ENCODE measurements at places on chromosomes 2 and 18. TPM values are rescaled to one million over a fixed set of nuclear protein-coding genes. Genes with fewer than 3 reads are reported as not detected.
A peak's percentile ranks its signal among the peaks of the same experiment; 100 is the strongest.

Gene FSIP2
- total RNA-seq, result 13.9 TPM

DNA sequence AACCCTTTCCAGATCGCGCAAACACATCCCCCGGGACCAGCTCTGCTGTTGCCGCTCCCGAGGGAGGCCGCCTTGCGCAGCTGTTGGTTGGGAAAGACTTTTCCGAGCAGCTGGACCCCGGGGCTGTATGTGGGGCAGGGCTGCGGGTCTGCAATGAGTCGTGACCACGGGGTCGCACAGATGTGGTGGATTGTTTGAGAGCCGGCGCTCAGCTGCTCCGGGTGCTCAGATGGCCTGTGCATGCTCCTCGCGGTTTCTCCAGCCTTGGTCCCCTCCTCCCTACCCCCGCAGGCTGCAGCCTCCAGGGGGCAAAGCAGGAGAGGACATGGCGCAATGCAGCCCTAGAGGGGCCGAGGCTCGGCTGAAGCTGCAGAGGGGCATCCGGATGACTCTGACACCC is 105.2 kb upstream of the OTOS start:
- no peak for DNase-seq

Gene TUBA4A
- 4.8 TPM for total RNA-seq

Gene POU3F3
- 0.32 TPM for total RNA-seq

Gene RAB17
- total RNA-seq, result 1.7 TPM

Gene SERPINB11
- total RNA-seq, result 3.5 TPM

DNA sequence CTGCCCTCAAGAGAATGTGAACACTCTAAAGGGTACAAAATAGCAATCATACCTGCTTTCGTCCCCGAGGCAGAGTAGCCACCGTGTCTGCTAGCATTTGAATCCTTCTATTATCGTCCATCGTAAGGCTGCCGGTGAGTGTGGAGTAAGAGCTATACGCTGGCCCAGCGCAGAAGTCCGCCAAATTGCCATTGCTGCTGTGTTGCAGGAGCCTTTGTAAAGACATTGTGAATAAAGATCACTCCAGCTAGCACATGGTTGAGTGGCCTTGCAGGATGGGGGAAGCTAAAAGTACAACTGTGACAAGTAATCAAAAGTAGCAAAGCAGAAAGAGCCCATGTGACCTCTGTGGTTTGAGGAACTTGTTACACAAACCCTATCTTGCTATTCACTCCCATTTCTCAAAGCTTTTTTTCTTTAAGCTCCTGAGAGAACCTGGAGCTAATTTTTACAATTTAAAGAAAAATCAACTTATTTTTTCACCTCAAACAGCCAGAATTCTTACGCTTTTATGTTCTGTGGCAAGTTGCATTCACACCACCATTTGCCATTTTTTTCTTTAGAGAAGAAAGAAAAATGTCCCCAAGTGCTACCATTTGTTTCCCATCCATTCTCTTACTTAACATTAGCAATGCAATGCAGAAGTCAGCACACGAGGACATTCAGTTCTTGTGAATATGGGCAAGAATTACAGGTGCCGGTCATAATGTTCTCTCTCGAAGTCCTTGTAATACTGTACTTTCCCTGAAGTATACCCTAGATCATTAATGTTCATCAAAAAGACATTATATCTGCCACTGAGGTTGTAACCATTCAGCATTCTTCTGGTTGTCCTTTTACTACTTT is at the start of gene CYTIP:
CYTIP (minus strand) TSS at position 295 of the 846 bp plus-strand sequence; CDS start at position 226, 69 bp downstream.
- no peak for DNase-seq

Gene POTEJ
- not detected for total RNA-seq

- no peak for DNase-seq
Measured at GRCh38 chr18:40413160-40413559, 1541.9 kb upstream of the PIK3C3 start.

- no peak for DNase-seq
Measured at GRCh38 chr2:172574965-172575364, 19.1 kb downstream of the PDK1 start.

Gene CD226
- 3.6 TPM for total RNA-seq

DNA sequence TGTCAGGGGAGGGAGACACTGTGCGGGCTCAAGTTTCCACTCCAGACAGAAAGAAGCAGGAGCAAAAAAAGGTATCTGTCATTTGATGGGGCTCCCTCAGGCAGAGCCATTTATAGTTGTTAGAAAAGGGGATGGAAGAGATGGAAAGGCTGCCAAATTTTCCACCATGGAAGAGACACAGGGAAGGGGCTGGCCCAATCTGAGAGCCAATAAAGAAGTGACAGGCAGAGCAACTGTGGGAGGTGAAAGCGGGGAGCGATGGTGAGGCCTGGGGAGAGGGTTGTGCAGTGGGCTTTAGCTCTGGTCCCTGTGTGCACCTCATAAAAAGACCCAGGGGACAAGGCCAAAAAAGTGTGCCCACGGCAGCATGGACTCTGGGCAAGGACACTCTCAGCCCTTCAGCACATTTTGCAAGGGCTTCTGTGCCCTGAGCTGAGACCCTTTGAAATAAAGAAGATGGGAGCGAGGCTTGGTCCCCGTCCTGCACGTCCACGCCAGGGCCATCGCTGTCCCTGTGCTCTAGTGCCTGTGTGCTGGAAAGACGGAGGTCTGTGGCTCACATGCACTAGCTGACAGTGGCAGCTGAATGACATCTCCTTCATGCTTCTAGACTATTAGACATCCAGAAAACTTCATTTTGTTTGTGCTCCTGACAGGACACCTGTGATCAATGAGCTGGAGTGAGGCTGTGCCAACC is 456.7 kb upstream of the HS6ST1 start:
- no peak for DNase-seq

DNA sequence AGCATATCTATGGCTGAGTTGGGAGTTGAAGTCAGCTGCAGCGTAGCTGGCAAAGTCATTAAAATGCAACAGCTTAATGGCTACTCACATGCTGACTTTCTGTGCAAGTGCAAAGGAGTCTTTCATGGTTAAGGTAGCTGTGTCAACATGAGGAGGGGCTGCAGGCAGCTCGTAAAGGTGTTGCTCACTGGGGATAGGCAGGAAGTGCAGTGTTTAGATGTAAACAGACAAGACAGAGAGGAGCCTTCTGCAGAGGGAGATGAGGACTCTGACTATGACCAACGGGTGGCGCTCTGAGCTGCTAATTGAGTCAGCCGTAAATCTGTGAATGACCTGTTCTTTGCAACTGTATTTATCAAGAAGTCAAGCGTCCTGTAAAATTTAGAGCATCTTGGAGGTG is 22.3 kb upstream of the CAVIN2 start:
- no peak for DNase-seq

Gene RNPEPL1
- 14.5 TPM for total RNA-seq

- no peak for DNase-seq
Measured at GRCh38 chr2:85802354-85803103, 48.7 kb downstream of the ATOH8 start.

Gene IRS1
- total RNA-seq, result 28.5 TPM

DNA sequence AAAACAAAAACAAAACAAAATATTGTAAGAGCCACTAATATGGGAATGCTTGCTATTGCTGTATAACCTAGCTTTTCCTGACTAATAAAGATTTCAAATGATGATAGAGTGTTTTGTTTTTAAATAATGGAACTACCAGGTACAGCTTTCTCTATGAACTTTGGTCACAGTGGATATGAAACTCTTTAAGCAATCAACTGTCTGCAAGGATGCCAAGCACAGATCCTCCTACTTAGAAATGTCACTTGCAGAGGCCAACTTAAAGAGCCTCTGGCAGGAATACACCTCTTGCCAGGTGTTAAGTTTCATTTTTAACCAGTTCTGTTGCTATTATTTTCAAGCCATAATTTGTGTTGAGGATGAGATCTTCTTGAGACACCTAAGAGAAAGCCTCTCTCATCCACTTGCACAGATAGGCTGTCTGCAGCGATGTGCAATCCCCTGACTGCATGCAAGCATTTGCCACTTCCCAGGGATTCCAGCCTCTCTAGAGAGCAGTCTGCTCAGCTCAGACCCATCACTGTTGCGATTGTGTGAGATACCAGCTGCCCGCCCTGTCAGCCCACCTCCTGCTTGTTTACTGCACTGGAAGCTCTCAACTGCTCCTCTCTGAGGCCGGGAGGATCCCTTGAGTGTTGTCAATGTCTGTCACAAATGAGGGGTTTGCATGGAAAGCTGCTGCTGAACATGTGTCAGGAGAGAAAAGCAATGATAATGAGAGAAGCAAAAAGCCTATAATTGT is 86.1 kb upstream of the SCG2 start:
- DNase-seq, result no peak

GRCh38 chr18:36476433-36476832 is 178.9 kb downstream of the FHOD3 start:
- no peak for DNase-seq

DNA sequence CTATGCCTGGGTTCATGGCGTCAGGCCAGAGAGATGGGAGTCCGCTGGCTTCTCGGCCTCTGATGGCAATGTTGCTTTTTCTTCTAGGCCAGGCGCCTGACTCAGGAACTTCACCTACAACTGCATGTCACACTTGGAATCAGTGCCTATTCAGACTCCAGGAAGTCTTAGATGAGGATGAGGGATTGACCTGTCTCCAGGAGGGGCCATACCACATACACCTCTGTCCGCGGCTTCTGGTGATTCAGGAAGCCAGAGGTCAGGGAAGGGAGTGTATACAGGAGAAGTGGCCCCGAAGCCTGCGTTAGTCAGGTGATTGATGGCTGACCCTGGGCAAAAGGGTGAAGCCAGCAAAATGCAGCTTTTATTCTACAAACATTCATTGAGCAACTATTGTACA is 109.1 kb upstream of the RMDN2 start:
- DNase-seq, result no peak

DNA sequence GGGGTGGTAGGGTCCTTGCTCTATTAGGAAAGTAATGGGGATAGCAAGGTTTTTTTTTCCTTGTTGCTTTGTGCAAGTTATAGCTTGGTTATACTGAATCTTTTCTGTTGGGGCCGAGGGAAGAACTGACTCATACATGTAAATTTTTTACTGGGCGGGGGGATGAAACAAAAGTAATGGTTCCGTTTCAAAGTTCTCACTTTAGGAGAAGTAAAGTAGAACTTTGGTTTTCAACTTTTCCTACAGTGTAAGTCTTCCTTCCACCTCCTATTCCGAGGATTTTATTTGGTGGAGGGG is 1.1 kb downstream of the AFTPH start:
- no peak for DNase-seq

Gene NEU2
- total RNA-seq, result not detected

- DNase-seq, result peak; percentile 72
Measured at GRCh38 chr2:210476194-210477128, at the start of gene LANCL1. Gene LANCL1, minus strand, starts transcription at chr2:210476759. Its CDS starts 363 bp downstream, at chr2:210476396.

GRCh38 chr2:220669324-220669723 is 902.8 kb downstream of the EPHA4 start:
- DNase-seq, result no peak

DNA sequence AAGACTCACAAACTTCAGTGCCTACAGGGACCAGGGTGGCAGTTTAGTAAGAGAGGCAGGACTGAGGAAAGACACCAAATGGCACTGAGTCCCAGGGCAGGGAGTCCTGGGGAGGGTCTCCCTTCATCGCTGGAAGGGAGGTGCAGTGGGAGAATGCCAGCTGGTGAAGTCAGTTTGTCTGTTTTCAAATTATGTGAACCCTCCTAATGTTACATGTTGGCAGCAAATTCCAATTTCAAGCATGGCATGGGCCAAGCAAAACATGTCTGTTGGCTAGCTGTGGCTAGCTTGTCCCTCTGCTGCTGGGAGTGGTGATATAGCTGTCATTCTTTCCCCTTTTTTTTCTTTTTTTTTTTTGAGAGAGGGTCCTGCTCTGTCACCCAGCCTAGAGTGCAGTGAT is 55.9 kb upstream of the HAAO start:
- no peak for DNase-seq

Gene SLC66A3
- total RNA-seq, result 39.4 TPM

Gene PSMA8
- total RNA-seq, result not detected

- no peak for DNase-seq
Measured at GRCh38 chr2:88469202-88470114, 17.0 kb upstream of the FOXI3 start.

Gene CFAP221
- total RNA-seq, result 0.95 TPM

GRCh38 chr2:146271131-146271831 is 1573.5 kb upstream of the ACVR2A start:
- no peak for DNase-seq

GRCh38 chr2:199100326-199101110 is 357.2 kb downstream of the SATB2 start:
- DNase-seq, result no peak
